Left ventricle myocardium superior (tissue), 1 donor: ENCODE measurements at places on chromosomes 1 and 21. TPM values are rescaled to one million over a fixed set of nuclear protein-coding genes. Genes with fewer than 3 reads are reported as not detected.

Gene CLDN17
- not detected for total RNA-seq

Gene ACKR1
- total RNA-seq, result 15.9 TPM

Gene PM20D1
- total RNA-seq, result 1.6 TPM

Gene NES
- total RNA-seq, result 94.7 TPM

Gene SPRR2A
- not detected for total RNA-seq

Gene TNNI3K
- 93.4 TPM for total RNA-seq

Gene SPRR5
- total RNA-seq, result not detected

Gene TSTD1
- total RNA-seq, result 15.4 TPM

Gene CRB1
- 0.79 TPM for total RNA-seq

Gene GPR89B
- 6.0 TPM for total RNA-seq

Gene CFHR2
- not detected for total RNA-seq

Gene HRNR
- total RNA-seq, result not detected

Gene ADAMTSL4
- 77.7 TPM for total RNA-seq

Gene PLPP3
- 140 TPM for total RNA-seq

Gene SPRR2E
- total RNA-seq, result not detected

Gene MPL
- total RNA-seq, result 0.40 TPM

Gene ANKRD65
- 2.1 TPM for total RNA-seq

Gene NKAIN1
- total RNA-seq, result not detected

Gene IVL
- total RNA-seq, result not detected

Gene TNFSF4
- total RNA-seq, result 0.40 TPM

Gene MATN1
- total RNA-seq, result not detected

Gene SPRR3
- not detected for total RNA-seq
